ENCODE measurements at places on chromosomes 3 and 15.

- DNase-seq, result no peak
Observed at GRCh38 chr3:184126006-184126405, 9.2 kb upstream of the EIF2B5 start.

- DNase-seq, result no peak
Observed at GRCh38 chr3:127658234-127658633, 14.5 kb upstream of the ABTB1 start.

DNA sequence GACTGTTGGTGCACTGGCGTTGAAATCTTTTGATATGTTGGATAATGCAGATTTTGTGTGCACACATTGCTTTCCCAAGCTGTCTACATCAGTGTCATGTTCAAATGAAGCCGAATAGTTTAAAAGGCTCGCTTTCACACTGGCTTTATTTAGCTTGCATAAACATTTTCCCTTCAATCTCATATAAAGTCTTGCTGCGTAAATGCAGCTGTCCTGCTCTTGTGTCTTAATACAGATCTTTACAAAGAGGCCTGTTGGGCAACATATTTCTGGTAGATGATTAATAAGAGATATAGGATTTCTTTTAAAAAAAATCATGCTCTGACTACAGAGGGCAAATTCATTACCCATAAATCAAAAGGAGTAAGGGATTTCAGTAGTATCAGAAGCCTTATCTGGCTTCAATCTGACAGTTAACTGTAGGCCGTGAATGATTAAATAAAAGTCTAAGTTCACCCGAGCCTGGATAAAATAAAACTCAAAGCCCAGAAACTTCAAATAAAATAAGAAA, 937.2 kb downstream of the FHIT start:
- DNase-seq, result no peak

DNA sequence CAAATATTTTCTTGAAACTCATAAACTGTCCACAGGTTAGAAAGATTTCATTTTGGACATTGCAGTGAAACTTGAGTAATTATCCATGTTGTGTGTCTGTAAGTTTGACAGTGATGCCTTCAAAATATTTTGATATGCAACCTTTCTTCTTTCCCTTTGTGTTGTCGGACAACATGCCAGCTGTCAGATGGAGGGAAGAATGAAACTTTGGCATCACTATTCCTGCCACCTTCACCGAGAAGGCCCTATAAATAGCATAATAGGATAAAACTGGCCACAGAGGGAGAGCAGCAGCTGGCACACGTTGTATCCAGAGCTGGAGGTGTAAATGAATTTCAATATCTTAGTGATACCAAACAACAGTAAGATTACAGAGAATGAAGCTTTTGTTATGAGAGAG, 436.7 kb upstream of the CFAP20DC start:
- no peak for DNase-seq

DNA sequence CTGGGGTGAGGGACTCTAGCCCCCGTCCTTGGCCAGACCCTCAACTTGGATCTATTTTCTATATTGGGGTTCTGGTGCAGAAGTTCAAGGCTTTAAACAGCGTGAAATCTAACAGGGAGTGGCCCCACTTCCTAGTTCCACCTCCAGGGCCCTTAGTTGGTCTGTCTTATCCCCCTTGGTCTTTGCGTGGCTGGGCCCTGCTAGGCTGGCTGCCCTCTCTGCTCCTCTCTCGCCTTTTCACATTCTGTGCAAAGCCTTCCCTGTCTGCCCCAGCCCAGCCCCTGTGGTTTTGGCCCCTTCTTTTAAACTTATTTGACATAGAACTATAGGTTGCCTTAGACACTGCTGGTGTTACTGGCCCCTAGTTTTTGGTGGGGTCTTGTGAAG, 5.6 kb downstream of the PPCDC start:
- DNase-seq, result no peak

GRCh38 chr15:39770748-39771689, 11.6 kb downstream of the FSIP1 start:
- DNase-seq, result no peak

DNA sequence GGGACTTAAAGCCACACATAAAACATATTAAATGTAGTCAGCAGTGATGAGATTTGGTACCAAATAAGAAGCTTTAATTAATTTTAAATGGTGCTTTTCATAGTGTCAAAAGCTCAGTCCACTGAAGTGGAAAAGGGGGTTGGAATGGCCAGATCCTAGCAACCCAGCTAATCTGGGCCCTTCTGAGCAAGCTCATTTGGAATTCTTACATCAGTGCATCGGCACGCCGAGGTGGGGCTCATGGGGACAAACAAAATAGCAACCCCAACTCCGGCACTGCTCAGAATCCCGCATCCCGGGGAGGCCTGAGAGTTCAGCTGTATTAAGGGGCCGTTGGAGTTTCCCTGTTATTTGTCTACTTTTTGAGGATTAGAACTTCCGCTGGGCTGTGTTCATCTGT, 526.4 kb downstream of the SOX2 start:
- DNase-seq, result no peak

DNA sequence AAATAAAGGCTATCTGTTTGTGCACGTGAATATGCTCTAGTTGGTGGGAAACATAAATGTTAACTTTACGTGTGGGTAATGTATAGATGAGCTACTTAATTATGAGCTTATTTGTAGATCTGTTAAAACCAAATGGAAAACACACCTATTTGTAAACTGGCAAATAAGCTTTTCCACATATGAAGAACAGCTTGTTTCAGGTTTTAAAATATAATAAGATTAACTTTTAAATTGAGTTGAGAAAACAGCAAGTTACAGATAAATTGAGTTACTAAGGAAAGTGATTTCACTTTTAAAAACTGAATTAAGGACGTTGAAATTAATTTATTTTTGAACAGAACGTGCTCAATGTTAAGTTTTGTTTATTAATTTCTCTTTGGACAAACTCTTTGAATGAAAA, 140.5 kb downstream of the GRM7 start:
- DNase-seq, result no peak

DNA sequence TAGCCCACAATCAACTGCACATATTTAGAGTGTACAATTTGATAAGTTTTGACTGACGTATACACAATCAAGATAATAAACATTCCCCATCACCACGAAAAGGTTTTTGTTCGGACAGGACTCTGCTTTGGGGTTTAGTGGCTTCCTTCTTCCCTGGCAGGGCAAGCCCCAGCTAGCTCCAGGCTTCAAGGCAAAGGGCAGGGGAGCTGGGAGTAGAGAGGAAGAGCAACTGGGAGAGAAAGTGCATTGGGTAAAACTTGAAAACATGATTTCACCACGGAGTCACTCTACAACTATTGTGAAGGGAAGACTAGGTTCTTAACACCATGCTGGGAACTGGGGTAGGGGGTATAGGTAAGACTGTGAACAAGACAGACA, 185.1 kb upstream of the UBE2E1 start:
- no peak for DNase-seq

DNA sequence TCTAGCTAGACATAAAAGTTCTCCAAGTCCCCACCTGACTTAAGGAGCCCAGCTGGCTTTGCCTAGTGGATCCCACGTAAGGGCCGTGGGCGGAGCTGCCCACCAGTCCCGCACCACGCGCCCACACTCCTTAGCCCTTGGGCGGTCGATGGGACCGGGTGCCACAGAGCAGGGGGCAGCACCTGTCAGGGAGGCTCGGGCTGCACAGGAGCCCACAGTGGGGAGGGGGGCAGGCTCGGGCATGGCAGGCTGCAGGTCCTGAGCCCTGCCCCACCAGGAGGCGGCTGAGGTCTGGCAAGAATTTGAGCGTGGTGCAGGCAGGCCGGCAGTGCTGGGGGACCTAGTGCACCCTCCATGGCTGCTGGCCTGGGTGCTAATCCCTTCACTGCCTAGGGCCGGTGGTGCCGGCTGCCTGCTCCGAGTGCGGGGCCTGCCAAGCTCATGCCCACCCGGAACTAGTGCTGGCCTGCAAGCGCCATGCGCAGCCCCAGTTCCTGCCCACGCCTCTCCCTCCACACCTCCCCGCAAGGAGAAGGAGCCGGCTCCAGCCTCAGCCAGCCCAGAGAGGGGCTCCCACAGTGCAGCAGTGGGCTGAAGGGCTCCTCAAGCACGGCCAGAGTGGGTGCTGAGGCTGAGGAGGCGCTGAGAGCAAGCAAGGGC, 78.7 kb downstream of the SLC6A1 start:
- DNase-seq, result no peak

GRCh38 chr3:193910886-193911738, 224.8 kb upstream of the HES1 start:
- no peak for DNase-seq

GRCh38 chr3:139457066-139457465, 19.2 kb downstream of the RBP2 start:
- no peak for DNase-seq

- no peak for DNase-seq
Observed at GRCh38 chr3:3778216-3778615, 21.0 kb upstream of the LRRN1 start.

DNA sequence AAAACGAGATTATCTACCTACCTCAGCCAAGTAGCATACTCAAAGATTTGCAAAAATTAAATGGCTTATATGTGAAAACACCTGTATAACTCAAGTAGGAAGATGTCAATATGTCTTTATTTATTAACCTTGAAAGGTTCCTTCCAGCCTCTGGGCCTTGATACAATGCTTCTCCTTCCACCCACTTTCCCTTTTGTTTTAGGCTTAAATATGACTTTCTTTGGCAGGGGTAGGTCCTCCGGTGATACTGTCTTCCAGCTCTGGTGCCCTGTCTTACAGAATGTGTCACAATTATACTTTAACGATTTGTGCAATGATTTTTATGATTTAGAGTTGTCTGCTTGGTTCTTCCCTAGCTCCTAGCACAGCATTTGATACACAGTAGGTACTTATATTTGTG, 4.1 kb downstream of the LINS1 start:
- no peak for DNase-seq

GRCh38 chr3:142976621-142977398, 13.3 kb upstream of the PAQR9 start:
- peak; percentile 37 for DNase-seq

DNA sequence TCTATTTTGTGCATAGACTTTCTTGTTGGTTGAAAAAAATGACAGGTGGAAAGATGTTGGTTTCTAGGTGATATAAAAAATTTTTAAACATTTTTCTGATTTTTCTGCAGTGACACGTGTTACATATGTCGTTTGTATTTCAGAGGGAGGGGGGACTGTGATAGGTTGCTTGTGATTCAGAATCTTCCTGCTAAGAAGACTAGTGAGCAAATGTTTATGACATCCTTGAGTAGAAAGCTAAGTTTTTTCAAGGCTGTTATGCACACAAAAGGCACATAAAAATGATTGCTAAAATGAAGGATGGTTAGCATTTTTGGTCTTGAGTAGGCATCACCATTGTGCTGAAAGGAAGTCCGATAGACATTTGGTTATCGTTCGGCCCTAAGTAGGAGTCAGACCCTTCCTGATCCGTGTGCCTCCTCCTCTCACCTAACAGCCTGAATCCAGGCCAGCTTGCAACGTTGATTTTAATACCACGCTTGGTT, 1.5 kb downstream of the ZNF639 start:
- no peak for DNase-seq

DNA sequence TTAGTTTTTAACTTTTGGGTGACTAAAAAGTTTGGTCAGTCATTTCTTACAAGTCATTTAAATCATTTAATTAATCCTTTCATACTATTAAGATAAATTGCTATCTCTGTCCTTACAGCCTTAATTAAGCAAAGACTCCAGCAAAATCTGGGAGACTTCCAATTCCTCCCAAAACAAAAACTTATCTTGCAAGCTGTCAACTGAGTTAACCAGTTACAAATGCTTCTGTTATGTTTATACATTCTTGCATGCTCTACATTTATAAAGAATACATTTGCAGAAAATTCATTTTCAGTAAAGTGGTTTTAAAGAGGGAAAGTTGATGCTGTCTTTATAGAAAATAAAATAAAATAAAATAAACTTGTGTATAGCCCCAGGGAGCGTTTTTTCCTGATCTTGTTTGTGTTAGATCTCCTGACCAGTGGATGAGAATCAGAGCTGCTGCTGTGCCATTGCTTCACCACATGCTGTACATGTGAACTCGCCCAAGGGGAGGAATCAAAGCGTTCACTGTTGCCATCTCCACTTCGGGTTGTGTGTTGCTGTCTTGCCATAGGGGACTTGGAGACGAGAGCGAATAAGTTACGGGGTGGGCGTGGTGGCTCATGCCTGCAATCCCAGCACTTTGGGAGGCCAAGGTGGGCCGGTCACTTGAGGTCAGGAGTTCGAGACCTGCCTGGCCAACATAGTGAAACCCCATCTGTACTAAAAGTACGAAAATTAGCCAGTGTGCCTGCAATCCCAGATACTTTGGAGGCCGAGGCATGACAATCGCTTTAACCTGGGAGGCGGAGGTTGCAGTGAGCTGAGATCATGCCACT, 5.5 kb downstream of the CCR4 start:
- no peak for DNase-seq

DNA sequence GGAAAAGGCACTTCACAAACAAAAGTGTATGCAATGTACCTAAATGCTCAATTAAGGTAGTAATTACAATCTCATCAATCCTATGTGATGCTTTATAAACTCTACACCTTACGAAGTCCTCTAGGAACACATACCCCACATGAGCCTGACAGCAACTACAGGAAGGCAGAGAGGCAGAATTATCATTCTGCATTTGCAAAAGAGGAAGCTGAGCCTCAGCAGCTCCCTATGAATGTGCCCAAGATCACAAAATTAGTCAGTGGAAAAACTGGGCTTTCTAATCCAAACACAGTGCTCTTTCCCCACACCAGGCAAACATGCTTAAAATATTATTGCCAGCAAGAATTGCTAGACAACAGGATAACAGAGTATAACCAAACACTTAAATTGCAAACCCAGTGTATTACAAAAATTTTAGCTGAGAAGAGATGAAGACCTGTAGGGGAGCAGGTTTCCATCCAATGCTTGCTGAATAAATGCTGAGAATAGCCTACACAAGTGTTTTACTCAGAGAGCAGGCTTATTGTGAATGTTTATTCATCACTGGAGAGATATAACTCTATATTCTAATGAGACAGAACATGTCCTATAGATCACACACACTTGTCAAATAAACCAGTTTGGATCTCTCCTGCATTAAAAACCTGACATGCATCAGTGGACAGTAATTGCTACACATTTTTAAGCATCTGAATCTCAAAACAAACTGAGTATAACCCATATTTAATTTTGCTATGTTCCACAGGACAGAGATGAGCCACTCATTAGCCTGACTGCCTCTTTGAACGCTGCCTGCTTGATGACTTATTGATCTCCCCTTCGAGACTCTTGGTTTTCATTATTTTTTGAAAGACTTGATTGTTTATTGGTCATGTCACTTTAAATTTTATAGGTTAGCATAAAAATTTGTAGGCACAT, 62.2 kb downstream of the PLCH1 start:
- no peak for DNase-seq

DNA sequence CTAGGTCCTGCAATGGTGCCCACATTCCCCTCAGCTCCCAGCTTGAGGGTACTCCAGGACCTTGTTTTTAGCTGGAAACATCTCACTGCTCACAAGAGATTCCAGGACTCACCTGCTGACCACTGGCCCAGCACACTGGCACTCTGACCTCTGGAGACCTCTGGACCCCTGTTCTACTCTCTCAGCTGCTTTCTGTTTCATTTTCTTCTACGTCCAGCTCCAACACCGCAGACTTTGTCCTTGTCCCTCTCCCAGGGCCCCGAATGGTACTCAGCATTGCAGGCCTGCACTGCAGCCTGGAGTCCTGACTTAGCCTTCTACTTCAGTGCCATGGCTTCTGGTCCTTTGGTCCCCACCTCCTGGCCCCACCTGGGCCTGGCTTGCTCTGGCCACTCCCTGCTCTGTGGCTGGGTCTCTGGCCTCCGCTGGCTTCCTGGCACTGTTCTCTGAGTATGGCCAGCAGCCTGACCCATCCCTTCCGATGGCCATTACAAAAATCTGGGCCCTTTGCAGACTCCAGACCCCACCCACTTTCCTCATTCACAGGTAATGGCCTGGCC, 27.9 kb downstream of the KY start:
- DNase-seq, result no peak

Data from LoVo (cell line).